ENCODE measurements at places on chromosomes 7 and 10. TPM values are rescaled to one million over a fixed set of nuclear protein-coding genes. Genes with fewer than 3 reads are reported as not detected.

NKX2-3 gene
- not detected for total RNA-seq

GRCh38 chr10:61335359-61335758 is 117.8 kb downstream of the TMEM26 start:
- H3K27me3 ChIP-seq: no peaks in the 10 kb centered on the region
- no peaks in the 10 kb centered on the region for H3K36me3 ChIP-seq
- no peak for DNase-seq
- no peaks in the 10 kb centered on the region for H3K4me1 ChIP-seq
- H3K27ac ChIP-seq: no peak overlapping the region

AMPH gene
- not detected for total RNA-seq

HOXA13 gene
- 0.07 TPM for total RNA-seq

DNA sequence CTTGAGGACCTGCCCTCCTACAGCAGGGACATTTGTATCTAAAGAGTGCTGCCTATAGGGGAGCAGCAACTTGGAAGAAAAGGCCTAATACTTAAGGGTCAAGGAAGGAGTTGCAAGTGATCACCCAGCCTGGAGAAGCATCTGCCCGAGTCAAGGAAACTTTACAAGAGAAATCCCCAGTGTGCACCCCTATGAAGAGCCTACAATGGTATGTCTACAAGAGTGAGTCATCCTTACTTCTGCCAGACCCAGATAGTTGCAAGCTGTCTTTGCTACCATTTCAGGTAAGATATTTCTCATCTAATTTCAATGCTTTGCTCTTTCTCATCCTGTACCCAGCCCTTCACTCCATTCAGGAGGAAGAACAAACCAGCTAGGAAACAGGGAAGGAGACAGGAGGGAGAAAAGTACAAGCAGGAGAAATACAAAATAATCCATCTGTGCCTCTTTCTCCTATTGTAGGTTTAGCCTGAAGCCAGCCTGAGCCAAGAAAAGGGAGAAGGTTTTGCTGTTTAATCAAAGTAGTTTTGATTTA is 34.4 kb upstream of the AGR3 start:
- H3K27ac ChIP-seq: no peak overlapping the region
- DNase-seq: no peak
- H3K27me3 ChIP-seq: no peaks in the 10 kb centered on the region
- H3K36me3 ChIP-seq: no peaks in the 10 kb centered on the region

OPALIN gene
- not detected for total RNA-seq

All from Karpas-422 (cell line).